Pons (tissue), 1 donor: ENCODE measurements at places on chromosomes 1 and 21.

DNA sequence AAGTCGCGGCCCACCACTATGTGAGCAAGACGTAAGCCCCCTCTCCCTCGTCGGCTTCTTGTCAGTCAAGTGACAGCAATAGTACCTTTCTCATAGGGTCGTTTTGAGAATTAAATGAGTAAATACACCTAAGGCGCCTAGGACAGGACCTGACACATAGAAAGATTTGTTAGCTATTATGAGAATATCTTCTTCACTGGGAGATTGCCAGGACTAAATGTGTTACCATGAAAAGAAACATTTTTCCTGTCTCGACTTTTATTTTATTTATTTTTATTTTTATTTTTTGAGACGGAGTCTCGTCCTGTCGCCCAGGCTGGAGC, 798 bp downstream of the PMF1 start:
- DNase-seq: no peak

DNA sequence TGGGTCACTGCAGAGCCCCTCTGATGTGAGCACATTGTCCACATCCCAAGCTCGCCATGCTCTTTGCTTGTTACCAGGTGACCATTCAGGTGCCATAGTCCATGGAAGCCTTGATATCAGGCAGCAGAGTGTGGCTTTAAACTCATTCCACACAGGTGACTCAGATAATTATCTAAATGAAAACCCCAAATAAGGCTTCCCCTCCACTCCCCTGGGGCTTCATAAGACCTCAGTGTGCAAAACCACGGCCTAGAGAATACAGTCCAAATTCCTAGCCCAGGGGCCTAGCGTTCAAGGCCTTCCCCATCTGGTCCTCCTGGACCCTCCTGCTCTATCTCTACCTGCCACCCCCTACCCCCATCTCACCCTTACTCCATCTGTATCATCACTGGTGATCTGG, 97.1 kb downstream of the ARHGEF10L start:
- no peak for DNase-seq

DNA sequence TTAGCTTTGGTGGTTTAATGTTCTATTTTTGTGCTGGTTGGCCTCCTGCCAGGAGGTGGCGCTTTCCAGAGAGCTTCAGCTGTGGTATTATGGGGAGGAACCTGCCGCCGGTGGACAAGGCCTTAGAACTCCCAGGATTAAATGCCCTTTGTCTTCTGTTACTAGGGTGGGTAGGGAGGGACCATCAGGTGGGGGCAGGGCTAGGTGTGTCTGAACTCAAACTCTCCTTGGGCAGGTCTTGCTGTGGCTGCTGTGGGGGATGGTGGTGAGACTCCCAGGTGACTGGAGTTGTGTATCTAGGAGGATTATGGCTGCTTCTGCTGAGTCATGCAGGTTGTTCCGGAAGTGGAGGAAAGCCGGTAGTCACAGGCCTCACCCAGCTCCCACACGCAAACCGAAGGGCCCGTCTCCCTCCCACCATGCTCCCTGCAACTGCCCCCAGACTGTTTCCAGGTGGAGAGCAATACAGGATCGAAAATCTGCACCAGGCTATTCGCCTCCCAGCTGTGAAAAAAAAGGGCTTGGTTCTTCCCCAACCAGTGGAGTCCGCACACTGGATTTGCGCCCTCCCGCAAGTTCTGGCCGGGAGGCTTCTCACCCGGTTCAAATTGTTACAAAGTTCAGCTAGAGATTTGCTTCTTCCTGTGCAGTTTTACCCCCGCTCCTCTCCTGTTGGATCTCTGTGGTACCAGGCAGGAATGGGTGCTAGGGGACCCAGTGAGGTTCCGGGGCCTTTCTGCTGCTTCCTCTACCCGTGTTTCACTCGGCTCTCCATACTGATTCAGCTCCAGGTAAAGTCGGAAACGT, 220.5 kb downstream of the CENPF start:
- no peak for DNase-seq

- DNase-seq: no peak
Measured at GRCh38 chr1:66685265-66685664, 67.0 kb upstream of the DYNLT5 start.

GRCh38 chr1:178342745-178343144, 154.0 kb downstream of the CLEC20A start:
- DNase-seq: no peak
